ENCODE measurements at places on chromosomes 6 and 20.
A peak's percentile ranks its signal among the peaks of the same experiment; 100 is the strongest.

DNA sequence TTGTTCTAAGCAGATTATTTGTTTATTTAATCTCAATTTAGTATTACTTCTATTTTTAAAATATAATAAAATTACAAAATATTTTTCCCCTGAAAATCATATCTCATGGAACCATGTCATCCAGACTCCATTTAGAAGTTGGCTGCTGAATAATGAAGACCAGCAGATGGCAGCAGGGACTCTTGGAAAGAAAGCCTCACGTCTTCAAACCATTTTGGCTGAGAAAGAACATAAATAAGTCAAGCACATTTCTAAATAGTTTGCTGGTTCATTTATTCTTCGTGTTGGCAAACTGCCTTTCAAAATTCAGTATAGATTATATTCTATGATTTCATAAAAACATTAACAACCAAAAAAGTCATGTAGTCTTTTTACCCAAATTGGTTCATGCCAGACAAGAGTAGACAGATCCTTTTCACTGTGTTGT is 71.7 kb downstream of the RCAN2 start:
- peak; percentile 15 for DNase-seq

DNA sequence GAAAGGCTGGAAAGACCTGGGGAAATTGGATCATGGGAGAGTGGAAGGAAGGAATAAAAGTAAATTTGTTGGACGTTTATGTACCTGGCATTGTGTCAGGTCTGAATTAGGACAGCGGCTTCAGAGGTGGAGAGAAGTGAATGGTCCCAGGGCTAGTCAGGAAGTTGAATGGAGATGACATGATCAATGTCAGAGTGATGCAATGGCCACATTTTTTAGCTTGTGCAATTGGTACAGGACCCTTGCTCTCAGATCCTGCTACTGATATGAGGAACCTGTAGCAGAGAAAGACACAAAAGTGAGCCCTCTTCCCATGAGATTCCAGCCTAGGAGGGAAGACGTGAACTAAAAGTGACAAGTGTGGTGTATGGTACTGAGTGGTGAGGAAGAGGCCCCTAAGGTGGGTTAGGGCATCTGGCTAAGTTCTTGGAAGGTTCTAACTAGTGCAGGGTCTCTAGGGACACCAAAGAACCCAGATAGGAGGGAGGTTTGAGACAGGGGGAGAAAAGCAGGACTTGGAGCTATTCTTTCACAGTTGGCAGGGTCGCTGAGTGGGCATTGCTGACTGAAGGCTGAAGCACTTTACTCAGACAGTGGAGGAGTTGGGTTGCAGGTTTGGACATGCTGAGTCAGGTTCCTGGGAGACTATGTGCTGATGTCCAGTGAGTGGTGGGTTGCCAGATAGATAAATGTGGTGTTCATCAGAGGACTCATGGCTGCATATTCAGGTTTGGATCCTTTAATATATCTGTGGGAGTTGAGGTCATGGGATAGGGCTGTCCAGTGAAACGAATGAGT is 266.1 kb upstream of the RNF24 start:
- DNase-seq, result no peak

DNA sequence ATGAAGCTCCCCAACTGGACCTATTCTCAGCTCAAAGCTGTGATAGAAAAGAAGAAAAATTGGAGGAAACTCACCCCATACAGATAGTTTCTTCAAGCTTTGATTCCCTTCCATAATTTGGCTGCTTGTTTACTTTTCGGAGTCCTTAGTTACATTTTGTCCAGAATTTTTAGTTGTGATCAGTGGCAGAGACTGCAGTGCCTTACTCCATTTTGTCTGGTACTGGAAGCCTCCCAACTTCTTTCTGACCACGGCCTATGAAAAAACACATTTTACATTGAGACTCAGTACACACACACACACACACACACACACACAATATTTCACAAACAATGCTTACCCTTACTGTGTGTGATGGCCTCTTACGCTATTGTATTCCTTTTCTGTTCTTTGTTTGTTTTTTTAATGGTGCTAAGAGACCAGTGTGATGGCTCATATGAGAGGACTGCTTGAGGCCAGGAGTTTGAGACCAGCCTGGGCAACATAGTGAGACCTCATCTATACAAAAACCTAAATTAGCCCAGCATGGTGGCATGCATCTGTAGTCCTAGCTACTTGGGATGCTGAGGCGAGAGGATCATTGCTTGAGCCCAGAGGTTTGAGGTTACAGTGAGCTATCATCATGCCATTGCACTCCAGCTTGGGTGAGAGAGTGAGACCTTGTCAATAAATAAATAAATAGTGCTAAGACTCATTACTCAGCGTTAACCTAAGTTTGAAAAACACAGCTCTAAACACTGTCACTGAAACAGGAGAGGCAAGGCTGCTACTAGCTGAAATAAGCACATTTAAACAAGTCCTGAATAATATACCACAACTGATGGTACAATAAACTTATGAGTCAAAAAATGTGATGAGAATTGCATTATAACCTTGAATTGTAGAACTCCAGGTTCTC is 13.8 kb upstream of the RNF8 start:
- no peak for DNase-seq

DNA sequence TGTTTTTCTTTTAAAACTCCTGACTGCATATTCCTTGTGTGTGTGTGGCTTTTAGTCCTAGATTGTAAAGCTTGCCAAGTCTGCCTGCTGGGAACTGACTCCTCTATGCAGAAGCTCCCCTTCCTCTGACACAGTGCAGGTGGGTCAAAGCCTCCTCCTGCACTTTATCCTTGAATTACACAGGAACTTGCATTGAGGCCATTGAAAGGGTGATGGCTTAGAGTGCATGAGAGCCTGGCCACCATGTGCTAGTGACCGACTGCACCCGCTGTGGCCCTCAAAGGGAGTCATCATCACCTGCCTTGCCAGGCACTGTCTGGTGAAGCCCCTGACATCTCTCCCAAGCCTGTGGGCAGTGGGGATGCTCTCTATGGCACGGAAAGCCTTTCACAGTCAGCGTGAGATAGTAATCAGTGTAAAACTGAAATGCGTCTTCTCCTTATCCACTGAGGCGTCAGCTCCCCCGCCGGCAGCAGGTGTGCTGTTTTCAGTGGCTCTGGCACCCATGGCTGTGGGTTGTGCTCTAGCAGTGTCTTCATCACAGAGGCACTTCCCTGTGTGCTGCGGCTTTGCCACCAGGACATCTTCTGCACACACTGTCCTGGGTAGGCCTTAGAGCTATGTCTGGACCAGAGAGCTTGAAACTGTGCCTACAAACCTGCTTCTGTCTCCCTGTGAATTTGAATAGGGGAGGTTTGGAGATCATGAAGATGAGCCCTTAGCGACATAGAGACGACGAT is 87.9 kb downstream of the THBS2 start:
- DNase-seq, result no peak

GRCh38 chr20:33015114-33015484 is 7.6 kb downstream of the BPIFB2 start:
- DNase-seq, result no peak

DNA sequence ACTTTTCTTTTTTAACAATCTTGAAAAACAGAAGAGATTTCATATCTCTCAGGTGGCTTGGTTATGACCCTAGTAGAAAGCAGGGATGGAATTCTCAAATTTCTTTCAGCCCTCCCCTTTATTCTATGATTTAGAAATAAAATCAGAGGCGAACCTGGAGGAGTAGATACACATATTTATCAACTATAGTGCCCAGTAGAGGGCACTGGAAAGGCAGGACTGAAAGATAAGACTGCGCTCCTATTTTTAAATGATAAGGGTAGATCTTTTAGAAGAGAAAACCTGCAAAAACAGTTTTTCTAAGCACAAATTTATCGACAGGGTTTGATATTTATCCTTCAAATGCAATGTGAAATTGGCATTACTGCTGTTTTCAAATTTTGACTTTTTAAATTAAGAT is 1296.6 kb downstream of the EPHA7 start:
- no peak for DNase-seq

DNA sequence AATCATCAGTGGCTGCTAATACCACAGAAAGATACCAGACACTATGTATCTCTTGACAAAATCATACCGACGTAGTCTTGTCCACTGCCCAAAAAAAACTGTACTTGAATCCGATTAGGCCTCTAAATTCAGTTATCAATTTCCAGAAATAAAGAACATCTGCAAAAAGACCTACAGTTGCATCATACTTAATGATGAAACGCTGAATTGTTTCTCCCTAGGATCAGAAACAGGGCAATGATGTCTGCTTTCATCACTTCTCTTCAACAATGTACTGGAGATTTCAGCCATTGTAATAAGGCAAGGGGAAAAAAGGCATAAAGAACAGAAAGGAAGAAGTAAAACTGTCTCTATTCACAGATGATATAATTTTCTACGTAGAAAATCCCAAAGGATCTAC is 152.0 kb downstream of the TASP1 start:
- DNase-seq, result no peak

GRCh38 chr6:47545223-47545622 is 67.6 kb downstream of the CD2AP start:
- no peak for DNase-seq

- DNase-seq, result no peak
Measured at GRCh38 chr20:47568837-47569410, 67.2 kb downstream of the NCOA3 start.

DNA sequence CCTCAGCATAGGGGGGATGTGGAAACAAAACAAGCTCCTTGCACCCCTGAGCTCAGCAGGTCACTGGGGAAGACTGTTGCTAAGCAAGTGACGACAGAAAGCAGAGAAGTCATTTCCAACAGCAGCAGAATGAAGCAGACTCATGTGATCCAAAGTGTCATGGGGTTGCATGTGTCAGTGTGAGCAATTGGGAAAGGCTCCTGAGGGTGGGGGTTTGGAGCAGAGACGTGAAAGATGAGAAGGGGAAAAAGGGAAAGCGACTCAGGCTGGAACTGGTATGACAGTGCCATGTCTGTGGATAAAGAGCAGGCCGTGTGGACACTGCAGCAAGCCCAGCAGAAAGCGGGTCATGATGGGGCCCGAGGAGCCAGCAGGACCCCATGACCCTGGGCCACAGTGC is 363.9 kb downstream of the PREX1 start:
- DNase-seq, result no peak

DNA sequence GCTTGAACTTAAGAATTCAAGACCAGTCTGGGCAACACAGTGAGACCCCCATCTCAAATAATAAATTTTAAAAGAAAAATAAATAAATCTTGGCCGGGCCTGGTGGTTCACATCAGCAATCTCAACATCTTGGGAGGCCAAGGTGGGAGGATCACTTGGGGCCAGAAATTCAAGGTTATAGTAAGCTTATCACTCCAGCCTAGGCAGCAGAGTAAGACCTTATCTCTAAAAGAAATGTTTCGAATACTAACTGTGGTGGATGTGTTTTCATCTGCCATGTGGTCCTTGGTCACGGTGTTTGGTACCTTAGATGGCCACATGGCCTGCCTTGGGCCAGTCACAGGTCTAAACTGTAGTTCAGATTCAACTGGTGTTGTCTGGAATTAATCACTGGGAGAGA is 5.8 kb downstream of the UBE2C start:
- DNase-seq, result no peak

GRCh38 chr6:110296241-110297025 is 61.7 kb downstream of the METTL24 start:
- no peak for DNase-seq

- no peak for DNase-seq
Measured at GRCh38 chr6:156347656-156348055, 429.5 kb upstream of the ARID1B start.

- DNase-seq, result no peak
Measured at GRCh38 chr6:120077489-120077888, 727.9 kb upstream of the MAN1A1 start.
